ENCODE measurements at places on chromosomes 1 and 21. TPM values are rescaled to one million over a fixed set of nuclear protein-coding genes. Genes with fewer than 3 reads are reported as not detected.

DNA sequence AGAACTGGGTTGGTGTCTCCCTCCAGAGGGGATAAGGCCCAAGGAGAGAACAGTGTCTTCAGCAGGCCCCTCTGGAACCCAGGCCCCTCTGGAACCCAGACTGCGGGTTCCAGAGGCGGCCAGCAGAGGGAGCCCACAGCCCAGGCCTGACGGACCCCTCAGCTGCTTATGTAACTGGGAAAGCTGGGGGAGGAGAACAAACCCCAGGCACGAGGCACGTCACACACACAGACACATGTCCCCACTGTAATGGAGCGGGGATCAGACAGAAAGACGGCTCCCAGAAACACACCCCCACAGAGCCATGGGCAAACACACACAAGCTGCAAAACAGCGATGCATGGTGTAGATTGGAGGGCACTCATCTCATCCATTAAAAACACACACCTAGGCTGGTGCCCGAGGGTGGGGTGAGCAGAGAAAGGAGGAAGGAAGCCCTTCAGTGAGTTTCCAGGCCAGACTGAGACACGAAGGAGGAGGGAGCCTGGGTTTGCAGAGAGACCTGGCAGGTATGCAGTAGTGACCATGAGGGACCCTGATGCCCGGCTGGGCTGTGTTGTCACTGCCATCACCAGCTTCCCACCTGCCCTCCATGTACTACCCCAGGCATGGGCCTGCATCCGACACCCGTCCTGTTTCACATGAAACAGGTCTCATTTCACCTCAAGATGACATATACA is 2.8 kb upstream of the IGSF8 start:
- DNase-seq, result peak; percentile 85

Gene WNT3A
- 1.5 TPM for total RNA-seq

Gene MX2
- 0.46 TPM for total RNA-seq

Gene ZNF281
- total RNA-seq, result 23.3 TPM

Gene PLEKHN1
- 14.0 TPM for total RNA-seq

Gene CFAP45
- 1.6 TPM for total RNA-seq

- DNase-seq, result peak; percentile 58
These were observed 15.3 kb upstream of the RNF187 start for GRCh38 chr1:228471762-228472398.

Measured in PC-3 (cell line).